ENCODE measurements at places on chromosomes 7 and 10.

DNA sequence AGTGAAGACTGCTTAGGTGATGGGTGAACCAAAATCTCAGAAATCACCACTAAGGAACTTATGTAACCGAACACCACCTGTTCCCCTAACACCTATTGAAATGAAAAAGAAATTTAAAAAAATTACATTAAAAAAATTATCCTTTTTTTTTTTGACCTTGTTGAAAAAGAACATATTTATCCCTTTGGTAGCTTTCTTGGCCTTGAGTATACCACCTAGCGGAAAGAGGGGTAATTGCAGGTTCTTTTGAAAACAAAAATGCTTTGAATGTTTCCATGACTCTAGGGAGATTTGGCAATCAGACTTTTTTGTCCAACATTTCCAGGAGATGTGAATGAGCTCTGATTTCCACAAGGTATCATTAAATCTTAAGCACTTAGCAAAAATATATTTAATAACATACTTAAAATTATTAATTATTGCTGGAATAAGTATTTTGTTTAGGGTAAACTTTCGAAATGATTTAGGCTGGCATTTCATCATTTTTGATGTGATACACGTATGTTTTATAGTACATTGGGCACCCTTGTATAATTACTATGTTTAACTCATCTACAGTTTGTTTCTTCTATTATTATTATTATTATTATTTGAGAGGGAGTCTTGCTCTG lies 47.0 kb upstream of the ELMO1 start:
- DNase-seq, result peak; percentile 8

DNA sequence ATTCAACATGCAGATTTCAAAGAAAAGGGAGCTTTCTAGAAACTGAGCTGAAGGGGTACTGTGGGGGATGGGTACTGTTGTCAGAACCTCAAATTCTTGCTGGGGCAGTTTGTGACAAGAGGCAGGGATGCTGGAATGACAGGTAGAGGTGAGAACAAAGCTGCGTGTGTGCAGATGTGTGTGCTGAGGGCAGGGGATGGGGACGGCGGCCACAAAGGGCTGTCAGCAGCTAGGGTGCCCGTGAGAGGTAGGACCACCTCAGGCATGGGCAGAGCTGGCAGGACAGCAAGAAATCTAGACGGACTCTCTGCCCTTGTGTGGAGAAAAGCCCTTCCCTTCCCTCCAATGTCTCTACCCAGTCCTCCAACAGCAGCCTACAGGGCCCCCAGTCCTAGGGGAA lies 14.4 kb upstream of the BAZ1B start:
- DNase-seq, result no peak

DNA sequence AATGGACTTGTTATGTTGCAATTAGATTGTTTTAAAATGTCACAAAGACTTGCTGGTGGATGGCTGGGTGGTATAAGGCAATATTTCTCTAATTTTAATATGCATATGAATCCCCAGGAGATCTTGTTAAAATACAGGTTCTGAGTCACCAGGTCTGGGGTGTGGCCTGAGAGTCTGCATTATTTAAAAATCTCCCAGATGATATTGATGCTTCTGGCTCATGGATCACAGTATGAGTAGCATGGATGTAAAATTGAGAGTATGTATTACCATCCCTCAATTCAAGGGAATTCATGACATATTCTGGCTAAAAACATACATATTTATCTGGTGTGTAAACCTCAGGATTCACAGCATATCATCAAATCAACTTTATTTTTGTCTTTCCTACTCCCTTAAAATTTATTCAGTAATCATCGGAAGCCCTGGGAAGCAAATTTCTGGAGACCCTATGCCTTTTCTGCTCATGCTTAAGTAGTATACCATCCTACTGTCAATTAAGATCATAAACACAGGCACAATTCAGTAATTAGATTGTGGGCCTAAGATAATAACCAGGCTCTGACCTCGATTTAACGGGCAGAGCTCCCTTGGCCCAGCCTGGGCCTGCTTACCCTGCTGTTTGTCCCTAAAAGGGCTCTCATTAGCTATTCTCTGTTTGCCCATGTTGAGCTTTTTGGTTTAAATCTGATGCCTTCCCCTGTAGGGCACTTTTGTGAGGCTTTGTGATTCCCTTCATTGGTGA lies 29.6 kb upstream of the ICA1 start:
- no peak for DNase-seq

GRCh38 chr7:2019711-2020511 lies 212.8 kb downstream of the MAD1L1 start:
- DNase-seq, result no peak

GRCh38 chr10:75462865-75463264 lies 31.4 kb downstream of the LRMDA start:
- no peak for DNase-seq

DNA sequence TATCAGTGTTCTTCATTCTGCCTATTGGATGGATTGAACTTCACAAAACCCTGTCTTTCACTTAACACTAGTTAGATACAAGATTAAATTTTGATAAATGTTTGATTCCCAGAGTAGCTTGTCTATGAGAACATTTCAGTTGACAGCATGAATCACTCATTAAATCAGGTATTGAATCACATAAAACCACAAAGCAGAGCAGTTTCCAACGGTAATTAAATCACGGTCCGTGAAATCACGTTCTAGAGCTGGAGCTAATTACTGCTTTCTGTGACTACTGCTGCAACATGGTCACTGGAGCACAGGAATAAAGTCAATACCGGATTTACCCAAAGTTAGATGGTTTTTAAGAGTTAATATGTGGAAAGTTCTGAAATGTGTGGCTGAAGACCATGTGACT lies 257.8 kb upstream of the PCDH15 start:
- no peak for DNase-seq

DNA sequence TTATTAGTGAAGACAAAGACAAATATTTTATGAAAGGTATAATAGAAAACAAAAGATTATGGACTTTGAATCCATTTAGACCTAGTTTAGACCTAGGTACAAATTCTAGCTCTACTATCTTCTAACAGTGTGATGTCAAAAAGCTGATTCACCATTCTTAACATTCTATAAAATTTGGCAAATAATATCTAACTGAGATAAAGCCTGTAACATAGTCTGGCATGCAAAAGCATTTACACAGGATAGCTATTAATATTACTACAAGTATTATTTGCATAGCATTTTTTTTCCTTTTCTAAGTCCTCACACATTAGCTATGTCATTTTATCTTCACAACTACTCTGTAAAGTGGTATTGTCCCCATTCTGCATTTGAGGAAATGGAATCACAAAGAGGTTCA lies 179.6 kb upstream of the LRRTM3 start:
- no peak for DNase-seq

DNA sequence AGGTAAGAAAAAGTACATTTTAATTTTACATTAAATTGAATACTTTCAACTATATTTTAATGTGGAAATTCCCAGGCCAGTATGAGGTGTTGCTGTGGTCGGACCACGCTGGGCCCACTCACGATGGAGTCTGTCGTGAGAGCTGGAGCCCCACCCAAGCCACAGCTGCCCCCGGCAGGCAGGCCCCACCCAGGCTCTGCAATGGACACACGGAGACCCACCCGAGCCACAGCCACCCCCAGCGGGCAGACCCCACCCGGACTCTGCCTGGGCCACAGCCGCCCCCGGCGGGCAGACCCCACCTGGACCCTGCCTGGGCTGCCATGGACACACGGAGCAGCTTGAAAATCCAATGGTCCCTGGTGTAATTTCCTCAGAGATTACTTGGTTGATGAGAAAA lies 141.3 kb downstream of the PTPRN2 start:
- DNase-seq, result no peak

DNA sequence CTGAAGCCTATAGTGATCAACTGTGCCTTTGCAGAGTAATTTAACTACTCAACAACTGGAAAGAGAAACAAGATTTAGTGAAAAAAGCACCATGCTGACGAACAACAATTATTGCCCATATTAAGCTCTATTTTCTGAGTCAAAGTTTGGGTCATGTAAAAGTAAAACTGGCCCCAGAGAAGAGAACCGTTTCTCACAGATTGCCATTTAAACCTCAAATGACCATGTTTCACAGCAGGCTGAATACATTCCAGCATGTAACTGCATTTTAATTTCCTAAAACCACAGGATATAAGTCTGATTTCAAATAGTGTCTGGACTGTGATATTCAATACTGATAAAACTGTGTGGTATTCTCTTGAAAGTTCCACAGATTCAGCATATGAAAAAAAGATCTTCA lies 140.7 kb downstream of the ATE1 start:
- DNase-seq, result no peak

GRCh38 chr10:96212911-96213310 lies 58.5 kb downstream of the BLNK start:
- no peak for DNase-seq

GRCh38 chr7:8356071-8356470 lies 77.3 kb upstream of the NXPH1 start:
- no peak for DNase-seq

- no peak for DNase-seq
Observed at GRCh38 chr10:86349474-86349873, 17.1 kb downstream of the GRID1 start.

All from NCI-H2171 (cell line).